COLO829 (cell line): ENCODE measurements at places on chromosomes 12 and 14.

DNA sequence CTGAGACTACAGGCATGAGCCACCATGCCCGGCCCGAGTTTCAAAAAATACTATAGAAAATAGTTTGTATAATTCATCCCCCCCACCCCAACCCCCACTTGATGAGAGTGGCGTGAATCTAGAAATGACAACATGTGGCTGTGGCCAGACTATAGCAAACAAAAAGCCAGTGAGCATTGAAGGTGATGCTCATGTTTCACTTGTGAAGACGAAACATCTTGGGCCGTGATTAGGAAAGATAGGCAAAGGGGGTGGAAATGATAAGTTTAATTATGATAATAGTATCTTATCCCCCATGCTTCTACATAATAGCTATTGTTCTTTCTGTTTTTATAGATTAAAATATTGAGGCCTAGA lies 8.5 kb downstream of the BORCS5 start:
- DNase-seq, result no peak

DNA sequence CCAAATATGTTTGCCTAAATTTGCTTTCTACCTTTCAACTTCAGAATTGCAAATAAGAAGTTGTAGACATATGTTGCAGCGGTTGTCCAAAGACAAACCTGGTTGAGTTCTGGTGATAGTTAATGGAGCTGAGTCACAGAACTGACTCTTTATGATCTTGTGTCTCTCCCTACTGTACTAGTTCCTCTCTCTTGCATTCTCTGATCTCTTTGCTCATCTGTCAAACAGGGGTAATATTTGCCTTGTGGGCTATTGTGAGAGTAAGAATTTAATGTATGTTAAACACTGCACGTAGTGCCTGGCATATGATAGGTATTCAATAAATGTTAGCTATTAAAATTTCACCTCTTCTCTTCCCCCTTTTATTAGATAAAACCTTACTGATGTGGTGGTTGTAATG lies 283.5 kb upstream of the RGS6 start:
- DNase-seq, result no peak

DNA sequence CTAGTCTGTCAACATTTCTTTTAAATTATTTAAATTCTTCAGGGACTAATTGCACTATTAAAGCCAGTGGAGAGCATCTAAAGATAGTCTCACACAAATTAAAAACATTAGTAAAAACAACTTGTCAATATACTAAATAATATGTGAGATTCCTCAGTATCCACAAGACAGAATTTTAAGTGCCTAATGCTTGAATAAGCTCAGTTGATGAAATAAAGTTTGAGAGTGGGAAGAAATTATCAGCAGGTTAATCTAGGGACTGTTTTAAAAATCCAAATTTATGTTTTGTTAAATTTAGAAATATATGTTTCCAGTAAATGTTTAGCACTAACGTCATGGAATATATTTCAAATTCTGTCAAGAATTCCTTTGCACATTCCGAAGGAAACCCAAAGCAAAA lies 105.2 kb downstream of the SLC41A2 start:
- no peak for DNase-seq

GRCh38 chr12:65217086-65217485 lies 47.7 kb downstream of the LEMD3 start:
- DNase-seq, result no peak

DNA sequence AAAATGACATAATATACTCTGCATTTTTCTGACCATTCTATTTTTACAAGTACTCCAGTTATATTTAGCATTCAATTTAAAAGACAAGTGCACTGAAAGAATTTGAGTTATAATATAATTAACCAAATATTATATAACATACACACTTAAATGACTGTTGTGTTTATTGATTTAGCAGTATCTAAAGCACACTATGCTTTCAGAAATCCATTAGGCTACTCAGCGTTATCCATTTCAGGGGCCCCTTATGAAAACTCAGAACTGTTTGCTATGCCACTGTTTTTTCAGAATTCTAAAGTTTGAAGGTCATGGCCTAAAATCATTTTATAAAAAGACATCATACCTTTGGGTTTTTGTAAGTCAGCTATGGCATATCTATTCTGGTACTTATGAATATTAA lies 57.1 kb downstream of the HECTD4 start:
- DNase-seq, result no peak

DNA sequence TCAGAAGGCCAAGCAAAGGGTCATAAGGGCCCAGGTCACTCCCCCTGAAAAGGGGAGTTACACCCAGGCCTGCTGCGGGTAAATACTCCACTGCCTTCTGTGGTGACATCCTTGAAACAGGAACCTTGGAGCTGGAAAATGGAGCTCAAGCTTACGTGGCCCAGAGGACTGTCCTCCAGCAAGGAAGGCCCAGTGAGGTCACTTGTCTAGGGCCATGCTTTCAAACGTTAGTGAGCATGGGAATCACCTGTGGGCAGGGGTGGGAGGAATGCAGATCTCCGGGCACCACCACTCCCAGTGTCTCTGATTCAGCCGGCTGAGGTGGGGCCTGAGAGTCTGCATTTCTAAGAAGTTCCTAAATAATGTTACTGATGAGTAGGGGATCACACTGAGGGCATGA lies 140.5 kb upstream of the CCND2 start:
- no peak for DNase-seq

- DNase-seq, result peak; percentile 87
Observed at GRCh38 chr12:75954041-75954440, 77.5 kb downstream of the PHLDA1 start.
